ENCODE measurements at places on chromosomes 3 and 15. TPM values are rescaled to one million over a fixed set of nuclear protein-coding genes. Genes with fewer than 3 reads are reported as not detected.

The ALCAM gene
- total RNA-seq = 20.3 TPM

The DBR1 gene
- total RNA-seq = 10.7 TPM

The SLC6A11 gene
- total RNA-seq = not detected

The TMEM207 gene
- not detected for total RNA-seq

The MYLK gene
- total RNA-seq = 240 TPM

The KLHL6 gene
- total RNA-seq = 1.9 TPM

The LMCD1 gene
- total RNA-seq = 7.1 TPM

The TGM4 gene
- total RNA-seq = not detected

The C3orf52 gene
- 35.8 TPM for total RNA-seq

The MESP2 gene
- total RNA-seq = 0.84 TPM

DNA sequence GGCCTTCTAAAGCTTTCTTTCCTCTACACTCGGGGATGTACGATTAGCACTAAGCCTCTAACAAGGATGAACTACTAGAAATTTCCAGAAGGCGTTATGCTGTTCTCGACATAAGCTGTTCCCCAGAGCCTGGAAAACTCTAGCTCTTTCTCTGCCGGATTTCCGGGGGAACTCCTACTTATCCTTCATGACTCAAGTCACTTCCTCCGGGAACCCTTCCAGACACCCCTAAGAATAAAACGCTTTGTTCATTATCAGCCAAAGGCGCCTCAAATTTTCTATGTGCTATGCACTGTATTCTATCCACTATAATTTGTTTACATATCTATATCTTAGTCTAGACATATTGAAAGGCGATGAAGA is 455 bp upstream of the SNAP23 start:
- peak; percentile 45 for DNase-seq

- no peak for DNase-seq
These were observed 84.7 kb downstream of the CORO2B start for GRCh38 chr15:68663526-68663925.

- no peak for DNase-seq
These were observed 158.1 kb downstream of the APBA2 start for GRCh38 chr15:29043736-29044502.

DNA sequence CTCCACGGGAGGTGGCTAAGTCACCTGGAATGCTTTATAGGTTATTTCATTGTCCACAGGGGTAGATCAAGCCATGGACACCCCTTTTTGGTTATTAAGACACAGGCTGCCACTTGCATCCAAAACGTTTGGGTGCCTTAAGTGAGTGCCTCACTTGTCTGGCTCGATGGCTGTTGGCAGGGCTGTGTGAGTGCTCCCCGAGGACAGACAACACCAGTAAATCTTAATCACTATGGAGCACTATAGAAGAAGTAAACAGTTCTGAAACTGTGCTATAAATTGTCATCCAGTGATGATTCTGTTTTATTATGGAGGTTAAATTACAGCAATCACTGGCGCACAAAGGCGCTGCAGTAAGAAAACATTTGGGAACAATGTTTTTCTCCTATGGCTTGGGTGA is 215.5 kb downstream of the CACNA2D3 start:
- DNase-seq = no peak

DNA sequence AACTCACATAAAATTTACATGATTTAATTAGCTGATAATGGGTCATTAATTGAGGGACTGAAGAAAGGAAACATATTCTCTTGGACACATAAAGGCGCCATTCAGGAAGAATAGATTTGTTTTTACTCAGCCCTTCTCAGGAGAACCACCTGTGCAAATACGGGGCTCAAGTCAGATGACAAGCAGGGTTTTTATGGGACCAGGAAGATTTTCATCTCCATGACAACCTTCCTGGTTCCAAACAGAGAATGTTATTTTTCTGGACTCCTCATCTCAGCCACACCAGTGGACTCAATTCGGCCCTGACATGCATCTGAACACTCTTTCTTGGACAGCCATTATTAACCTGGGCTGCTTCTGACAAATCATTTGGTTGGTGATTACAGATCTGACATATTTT is 120.5 kb downstream of the PDZRN3 start:
- no peak for DNase-seq

GRCh38 chr3:160129459-160130061 is 95.7 kb upstream of the C3orf80 start:
- no peak for DNase-seq

GRCh38 chr15:55587321-55588069 is 650 bp downstream of the PYGO1 start:
- DNase-seq = no peak

DNA sequence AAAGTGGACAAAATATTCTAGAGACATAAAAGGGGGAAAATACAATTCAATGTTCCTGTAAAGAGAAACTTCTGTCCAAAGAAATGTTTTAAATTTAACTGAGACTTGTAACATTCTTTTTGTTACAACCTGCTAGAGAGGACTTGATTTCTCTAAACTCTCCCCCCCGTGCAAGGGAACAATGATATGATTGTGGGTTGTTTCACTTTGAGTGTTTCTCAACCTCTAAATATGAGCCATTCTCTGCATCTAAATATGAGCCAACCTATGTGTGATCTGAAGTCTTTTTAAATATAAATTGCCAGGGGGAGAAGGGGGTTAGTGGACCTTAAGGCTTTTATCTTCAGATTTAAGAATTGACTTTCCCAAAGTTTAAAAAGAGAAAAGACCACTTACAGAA is 14.6 kb downstream of the ZNF860 start:
- no peak for DNase-seq

DNA sequence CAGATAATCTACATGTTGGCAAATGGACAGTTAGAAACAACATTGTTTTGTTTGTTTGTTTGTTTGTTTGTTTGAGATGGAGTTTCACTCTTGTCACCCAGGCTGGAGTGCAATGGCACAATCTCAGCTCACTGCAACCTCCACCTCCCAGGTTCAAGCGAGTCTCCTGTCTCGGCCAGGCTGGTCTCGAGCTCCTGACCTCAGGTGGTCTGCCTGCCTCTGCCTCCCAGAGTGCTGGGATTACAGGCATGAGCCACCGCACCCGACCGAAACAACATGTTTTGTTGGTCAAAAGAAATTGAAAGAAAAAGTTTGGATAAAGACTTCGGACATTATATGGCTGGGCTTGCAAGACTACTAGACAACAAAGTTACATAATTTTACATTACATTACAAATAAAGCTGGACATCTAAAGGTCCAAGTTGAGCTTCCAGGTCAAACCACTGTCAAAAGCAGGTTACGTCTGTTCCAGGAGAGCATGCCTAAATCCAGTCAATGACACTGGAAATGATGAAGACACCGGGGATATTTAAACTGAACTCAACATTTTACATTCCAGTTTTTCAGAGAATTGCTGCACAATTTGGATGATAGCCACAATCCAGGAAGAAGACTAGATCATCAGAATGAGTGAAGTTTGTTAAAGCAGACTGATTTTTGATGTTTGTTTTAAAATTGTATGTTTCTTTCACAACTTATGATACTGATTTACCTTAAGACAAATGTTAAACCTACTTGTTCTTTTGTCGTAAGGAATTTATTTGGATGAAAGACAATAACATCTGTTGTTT is 18.6 kb downstream of the SERP1 start:
- no peak for DNase-seq

DNA sequence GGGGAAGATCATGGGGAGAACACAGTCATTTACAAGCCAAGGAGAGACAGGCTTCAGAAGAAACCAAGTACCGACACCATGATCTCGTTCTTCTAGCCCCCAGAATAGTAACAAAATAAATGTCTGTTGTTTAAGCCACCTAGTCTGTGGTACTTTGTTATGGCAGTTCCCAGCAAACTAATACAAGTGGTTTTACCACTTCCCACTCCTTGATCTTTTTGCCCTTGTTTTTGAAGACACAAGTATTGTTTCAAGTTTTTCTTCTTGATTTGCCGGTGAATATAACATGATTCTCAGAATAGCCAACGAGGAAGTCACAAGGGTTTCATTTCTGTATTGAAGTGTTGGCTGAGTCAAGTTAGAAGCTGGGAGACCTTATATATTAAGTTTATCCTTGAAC is 220.3 kb downstream of the SOX2 start:
- no peak for DNase-seq

DNA sequence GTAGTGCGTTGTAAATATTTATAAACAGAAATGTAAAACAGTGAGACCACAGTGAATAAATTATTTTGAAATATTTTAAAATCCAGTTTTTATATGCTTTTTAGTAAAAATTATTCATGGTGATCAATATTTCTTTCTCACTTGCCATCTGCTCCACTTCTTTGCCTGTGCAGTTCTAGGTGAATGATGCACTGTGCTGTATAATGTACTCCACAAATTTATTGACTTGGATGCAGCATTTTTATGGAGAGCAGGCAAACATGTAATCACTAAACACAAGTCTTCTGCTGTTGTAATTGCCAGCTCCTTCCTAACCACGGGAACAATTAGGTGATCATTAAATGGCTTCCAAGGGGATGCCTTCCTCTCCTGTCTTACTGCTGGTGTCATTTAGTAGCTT is 395.9 kb downstream of the PTPRG start:
- DNase-seq = no peak

DNA sequence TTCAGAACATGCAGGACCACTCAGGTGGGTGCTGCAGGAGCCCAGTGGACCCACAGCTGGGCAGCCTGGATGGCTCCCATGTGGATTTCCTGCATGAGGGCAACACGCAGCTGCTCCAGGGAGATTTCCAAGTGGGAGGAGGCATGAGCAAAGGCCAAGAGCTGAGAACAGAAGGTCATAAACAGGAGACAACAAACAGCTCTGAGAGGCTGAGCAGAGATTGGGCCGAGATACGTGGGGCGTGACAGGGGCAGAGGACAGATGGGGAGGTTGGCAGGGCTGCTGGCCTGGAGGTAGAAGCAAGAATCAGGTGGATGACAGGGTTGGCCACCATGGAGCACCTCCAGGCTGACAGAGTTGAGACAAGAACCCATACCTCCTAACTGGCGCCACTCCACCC is 2.9 kb downstream of the PHGR1 start:
- DNase-seq = peak; percentile 75

DNA sequence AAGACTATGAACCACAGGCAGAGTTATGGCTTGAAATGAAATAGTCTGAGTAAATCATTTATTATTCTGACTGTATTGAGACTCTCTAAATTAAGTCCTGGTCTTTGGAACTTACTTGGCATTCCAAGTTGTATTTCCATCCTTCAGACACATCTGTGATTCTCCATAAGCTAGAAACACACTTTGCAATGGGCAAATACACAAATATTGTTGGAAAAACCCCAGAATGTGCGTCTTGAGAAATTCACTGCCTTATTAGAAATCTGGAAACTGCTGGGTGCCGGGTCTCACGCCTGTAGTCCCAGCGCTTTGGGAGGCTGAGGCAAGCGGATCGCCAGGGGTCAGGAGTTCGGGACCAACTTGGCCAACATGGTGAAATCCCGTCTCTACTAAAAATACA is 87.8 kb downstream of the WWTR1 start:
- DNase-seq = no peak

DNA sequence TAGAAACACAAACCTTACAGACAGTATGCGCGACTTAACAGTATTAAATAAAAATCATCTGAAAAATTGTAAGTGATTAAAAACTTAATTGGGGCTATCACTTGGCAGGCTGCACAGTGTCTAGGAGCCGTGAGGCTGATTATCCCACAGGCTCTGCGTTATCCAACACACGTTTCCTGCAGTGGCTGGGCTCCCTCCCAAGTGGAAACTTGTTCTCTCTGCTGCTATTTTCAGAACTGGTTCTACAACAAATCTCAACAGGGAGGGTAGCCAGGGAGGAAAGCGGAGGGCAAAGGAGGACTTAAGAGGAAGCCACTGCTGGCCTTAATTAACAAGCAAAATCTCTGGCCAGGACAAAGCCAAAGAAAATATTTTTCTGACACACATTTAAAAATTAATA is 555.2 kb downstream of the MAGI1 start:
- DNase-seq = peak; percentile 41

DNA sequence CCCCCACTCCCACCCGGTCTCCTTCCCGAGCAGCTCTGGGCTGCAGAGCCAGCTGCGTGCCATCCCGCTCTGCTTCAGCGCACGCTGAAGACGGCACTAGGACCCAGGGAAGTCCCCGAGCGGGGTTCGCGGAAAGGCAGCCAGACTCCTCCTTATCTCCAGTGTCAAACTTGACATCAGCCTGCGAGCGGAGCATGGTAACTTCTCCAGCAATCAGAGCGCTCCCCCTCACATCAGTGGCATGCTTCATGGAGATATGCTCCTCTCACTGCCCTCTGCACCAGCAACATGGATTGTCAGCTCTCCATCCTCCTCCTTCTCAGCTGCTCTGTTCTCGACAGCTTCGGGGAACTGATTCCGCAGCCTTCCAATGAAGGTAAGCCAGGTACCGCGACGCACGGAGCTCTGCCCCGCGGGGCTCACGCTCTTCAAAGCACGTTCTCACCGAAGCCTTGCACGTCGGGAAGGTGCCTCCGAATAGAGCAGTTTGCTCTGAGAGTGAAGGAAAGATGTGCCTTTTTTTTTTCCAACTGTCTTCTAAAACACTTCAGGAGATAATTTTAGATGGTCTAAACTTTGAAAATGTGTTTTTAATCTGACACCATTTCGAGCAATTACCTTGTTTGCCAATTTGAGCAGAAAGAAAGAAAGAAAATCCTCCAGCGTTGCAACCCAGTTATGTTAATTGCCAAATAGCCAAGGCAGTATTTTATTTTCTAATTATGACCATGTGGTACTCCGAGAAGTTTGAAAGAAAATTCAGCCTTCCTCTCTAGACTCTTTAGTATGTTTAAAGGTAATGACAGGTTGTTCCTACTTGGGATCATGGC is at the start of gene EPHA3:
TSS of gene EPHA3 (plus strand) at position 161 of the 830 bp plus-strand sequence. CDS start at position 289, 128 bp downstream.
- DNase-seq = peak; percentile 65

GRCh38 chr15:66131831-66132230 is 121.7 kb downstream of the MEGF11 start:
- no peak for DNase-seq

DNA sequence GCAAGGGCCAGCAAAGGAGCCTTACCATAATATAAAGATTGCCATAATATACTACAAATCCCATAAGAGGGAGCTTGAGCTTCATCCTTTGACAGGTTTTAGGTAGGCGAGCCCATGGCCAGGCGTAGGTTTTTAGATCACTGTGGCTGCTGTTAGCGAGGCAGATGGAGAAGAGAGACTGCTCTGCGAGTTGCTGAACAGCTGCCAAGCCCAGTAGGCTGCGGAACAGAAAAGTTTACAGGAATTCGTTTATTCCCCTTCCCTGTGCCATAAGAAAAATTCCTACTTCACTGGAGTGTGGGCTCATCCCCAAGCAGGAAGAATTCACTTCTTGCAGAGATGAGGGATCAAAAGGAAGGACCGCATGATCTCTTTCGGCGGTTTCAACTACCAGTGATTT is 30.5 kb downstream of the TMED3 start:
- DNase-seq = no peak

- no peak for DNase-seq
These were observed 447.8 kb downstream of the MECOM start for GRCh38 chr3:169215461-169216352.

GRCh38 chr3:125608419-125608818 is 13.1 kb upstream of the OSBPL11 start:
- no peak for DNase-seq

- no peak for DNase-seq
These were observed 389.9 kb upstream of the RGMA start for GRCh38 chr15:93478947-93479346.

DNA sequence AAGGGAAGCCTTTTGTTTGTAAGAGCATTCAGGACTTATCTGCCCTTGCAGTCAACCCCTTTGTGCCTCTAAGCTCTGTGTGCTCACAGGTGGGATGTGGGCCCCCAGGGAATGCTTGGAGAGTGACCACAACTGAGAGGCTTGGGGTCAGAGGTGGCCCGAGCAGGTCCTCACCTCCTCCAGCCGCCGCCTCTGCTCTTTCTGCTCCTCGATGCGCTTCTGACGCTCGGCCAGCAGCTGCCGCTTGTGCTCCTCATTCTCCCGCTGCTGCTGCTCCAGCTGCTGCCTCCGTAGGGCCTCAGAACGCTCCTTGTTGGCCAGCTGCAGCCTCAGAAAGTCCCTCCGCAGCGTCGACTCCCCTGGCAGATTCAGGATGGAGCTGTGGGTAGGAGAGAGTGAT is 130.8 kb upstream of the SLC2A2 start:
- no peak for DNase-seq
